ENCODE measurements at places on chromosomes 6 and 20.

GRCh38 chr20:51456511-51457509 lies 85.7 kb downstream of the NFATC2 start:
- DNase-seq: no peak

GRCh38 chr6:28683945-28684538 lies 158.4 kb downstream of the GPX5 start:
- DNase-seq: peak; percentile 7

GRCh38 chr6:53426667-53427270 lies 78.0 kb upstream of the ELOVL5 start:
- no peak for DNase-seq

DNA sequence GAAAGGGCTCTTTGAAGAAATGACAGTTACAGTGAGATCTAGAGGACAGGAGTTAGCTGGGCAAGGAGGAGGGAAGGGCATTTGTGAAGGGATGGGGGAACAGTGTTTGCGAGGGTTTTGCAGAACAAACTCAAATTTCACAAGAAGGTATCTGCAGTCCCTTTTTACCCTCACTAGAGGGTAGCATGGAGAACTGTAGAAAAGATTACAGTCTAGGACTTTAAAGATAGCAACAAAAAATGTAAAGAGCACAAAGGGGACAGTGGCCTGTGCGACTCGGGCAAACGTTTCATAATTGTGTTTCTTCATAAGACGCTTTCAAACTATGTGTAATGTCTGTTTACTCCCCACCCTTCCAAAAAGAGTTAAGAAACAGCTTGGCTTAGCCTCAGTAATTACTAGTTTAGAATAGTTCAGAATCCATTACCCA lies 21.2 kb upstream of the ASXL1 start:
- no peak for DNase-seq

DNA sequence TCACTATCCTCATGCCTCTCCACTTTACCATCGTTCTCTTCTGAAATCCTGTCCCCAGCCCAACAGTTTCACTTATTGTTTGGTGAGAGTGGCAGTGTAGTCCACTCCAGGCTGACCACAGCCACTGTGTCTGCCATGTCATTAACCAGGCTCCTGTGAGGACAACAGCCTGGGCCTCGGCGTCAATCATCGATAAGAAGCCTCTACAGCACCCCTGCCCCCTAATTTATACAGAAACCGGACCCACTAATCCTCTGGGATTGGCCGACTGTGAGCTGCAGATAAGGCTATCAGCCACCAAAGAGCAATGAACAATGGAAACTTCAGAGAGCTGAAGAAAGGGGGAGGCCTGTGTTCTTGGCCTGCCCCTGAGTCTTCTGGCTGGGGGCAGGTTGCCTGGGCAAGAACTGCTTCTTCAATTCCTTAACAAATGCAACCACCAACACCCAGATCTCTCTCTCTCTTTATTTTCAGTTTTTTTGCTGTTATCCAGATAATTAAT lies 3.4 kb downstream of the EGFL8 start:
- no peak for DNase-seq

DNA sequence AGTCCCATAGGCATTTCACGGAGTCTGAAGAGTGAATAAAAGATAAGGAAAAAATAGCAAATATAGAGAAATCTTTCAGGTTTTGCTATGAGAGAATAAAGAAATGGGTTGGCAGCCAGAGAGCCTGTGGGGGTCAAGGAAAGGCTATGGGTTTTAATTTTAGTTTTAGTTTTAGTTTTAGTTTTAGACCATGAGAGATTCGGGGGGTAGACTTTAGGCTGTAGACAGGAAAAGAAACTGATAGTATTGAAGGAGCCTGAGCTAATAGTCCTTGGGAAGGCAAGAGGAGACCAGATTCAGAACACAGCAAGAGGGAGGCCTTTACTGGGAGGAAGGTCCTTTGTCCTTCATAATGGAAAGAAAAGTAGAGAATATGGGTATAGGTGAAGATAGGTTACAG lies 19.3 kb downstream of the DOP1A start:
- DNase-seq: no peak

GRCh38 chr6:158631678-158632537 lies 12.6 kb downstream of the DYNLT1 start:
- no peak for DNase-seq

DNA sequence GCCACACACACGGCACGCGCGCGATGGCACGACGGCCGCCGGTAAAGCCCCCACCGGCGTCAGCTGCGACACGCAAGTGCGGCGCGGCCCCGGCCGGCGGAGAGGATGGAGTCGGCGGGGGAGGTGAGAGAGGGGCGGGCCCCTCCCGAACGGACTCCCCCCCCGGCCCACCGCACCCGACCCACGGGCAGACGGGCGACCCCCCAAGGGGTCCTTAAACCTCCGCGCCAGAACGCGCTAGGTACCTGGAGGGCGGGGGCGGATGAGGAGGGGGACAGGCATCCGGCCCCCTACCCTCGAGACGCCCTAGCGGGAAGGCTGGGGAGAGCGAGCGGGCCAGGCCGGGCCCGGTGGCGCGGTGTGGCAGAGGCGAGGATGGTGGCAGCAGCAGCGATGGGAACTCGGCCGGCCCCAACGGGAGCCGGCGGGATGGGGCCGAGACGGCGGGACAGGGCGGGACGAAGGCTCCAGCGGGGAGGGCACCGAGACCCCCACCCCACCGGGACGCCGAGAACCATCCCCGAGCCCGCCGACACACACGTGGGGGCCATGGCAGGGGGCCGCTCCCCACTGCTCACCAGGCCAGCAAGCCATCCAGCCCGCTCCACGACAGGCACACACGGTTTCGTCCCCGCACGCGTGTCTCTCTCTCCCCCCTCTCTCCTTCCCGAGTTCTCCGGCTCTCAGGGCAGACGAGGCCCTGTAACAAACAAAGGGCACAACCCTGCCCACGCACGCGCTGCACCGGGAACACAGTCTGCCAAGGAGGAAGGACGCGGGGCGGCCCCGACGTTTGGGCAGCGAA lies 1515.4 kb upstream of the DEFB115 start:
- no peak for DNase-seq

DNA sequence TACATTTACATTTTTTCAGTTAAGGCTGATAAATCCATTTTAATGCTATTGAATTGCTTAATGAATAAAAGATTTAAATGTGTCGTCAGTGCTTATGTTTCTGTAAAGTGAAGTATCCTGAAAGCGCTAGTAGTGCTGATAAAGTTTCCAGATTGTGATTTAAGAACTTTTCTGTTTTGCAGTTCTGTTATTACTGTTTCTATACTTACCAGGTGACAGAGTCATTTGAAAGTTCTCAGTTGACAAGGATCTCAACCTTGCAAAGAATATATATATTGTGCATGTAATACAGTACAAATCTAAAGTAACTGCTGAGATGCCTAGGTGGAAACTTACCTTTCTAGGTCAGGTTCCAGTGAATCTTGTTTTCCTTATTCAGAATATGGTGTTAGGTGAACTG lies 201.8 kb downstream of the ARID1B start:
- no peak for DNase-seq

DNA sequence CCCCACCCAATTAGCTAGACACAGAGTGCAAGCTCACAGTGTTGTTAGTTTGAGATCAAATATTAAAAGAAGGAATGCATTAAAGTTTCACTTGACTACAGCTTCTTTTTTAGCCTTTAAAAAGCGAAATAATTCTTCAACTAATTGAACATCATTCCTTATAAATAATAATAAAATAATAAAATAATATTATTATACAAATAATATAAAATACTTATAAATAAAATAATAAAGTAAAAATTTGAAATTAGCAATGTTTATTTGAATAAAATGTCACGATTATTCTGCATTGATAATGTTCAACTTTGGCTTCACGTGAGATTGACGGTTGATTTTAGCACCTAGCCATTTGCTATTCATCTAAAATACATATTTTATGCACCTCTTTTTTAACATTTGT lies 819.3 kb downstream of the FRK start:
- DNase-seq: no peak

- DNase-seq: no peak
These were observed 26.2 kb downstream of the HDAC2 start for GRCh38 chr6:113944701-113945100.

- no peak for DNase-seq
These were observed 206.9 kb downstream of the TFAP2C start for GRCh38 chr20:56835829-56836550.

DNA sequence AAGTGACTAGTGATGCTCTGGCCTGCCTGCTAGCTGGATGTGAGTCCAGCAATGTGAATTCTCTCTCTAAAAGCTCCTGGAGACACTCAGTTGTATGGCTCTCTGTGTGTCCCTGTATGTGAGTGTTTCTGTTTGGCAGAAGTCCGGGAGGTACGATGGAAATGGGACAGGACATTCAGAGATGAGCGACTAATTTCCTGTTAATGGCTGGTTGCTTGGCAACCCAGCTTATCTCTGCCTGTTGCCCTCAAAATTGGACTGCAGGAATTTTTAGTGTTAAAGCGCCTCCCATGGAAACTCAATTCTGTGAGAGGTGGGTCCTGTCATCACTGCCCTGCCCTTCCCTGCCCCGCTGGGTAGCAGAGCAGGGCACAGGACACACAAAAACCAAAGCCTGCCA lies 136.8 kb upstream of the LRFN2 start:
- no peak for DNase-seq

DNA sequence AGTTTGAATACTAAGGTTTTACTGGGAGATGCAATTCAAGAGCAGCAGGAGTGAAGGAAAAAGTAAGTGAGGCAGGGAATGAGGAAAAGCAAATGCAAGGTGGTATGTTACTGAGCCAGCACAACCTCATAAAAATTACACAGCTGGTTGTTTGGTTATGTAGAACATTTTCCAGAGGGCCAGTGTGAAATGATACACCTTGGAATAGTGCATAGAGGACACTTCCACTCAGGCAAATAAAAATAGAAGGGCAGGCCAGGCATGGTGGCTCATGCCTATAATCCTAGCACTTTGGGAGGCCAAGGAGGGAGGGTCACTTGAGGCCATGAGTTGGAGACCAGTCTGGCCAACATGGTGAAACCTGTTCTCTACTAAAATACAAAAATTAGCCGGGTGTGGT lies 43.4 kb upstream of the POPDC3 start:
- no peak for DNase-seq

DNA sequence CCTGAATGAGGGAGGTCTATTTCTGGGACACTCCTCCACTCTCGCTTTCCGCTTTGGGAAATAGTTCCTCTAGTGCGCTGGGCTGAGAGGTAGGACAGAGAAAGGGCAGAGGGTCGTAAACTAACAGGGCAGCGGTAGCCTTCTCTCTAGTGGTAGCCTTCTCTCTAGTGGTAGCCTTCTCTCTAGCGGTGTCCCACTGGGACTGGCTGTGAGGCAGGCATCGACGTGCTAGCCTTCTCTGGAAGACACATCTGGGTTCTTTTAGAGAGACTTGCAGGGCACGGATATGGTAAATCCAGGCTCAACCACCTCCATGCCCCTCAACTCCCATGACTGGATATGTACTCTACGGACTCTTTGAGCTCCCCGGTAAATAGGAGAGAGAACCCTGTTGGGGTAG lies 74.7 kb upstream of the SLC22A16 start:
- no peak for DNase-seq

GRCh38 chr20:53980031-53980465 lies 90.3 kb downstream of the BCAS1 start:
- DNase-seq: no peak

GRCh38 chr6:19159089-19159488 lies 678.1 kb upstream of the ID4 start:
- no peak for DNase-seq

DNA sequence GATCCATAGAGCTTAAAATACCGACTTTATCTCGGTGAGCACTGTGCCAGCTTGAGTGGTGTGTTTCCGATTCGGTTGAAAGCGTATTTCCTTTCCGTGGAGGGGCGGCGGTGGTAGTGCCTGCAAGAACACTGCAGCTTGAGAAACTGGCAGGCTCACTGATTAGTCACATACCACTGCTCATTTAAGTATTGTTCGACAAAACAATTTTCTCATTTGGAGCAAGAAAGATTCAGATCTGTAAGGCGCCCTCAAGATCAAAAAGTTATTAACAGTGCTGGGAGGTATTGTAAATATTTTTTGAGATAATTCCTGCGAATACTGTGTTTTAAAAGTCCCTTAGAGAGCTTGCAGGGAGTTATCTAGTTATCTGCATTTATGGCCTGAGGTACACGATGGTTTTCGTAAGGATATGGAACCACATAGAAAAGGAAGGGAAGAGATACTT lies 1.3 kb downstream of the MAPK14 start:
- DNase-seq: peak; percentile 81

DNA sequence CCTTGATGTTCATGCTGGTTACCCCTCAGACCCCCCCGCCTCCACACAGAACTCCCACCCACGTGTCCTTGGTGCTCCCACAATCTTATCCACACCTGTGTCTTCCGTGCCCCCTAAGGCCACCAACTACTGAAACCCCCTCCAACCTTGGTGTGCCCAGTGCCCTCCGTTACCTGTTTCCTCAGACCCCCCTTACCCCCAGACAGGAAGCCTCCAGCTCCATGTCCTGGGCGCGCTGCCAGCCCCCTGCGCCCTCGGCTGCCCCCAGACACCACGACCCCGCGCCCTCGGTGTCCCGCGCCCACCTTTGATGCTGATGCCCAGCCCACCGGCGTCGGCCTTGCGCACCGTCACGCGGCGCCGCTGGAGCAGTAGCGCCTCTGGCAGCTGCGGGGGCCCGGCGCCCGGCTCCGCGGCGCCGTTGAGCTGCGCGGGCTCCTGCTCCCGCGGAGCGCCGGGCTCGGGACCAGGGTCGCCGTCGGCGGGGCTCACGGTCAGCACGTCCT lies 504 bp downstream of the SNTA1 start:
- DNase-seq: peak; percentile 30

DNA sequence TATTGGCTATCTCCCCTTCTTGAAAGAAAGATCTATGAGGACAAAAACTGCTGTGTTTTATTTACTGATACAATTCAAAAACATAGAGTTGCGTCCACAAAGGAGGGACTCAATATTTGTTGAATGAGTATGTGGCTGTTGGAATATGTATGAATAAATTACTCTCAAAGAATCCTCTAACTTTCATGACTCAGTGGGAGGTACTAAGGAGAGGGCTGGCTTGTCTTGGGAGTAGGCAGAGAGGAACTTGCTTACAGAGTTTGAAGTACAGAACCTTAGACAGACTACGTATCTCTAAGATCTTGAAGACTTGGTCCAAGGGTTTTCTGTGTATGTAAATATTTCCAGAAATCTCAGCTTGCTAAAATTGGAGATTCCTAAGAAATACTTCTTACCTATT lies 504.0 kb upstream of the PTCHD4 start:
- no peak for DNase-seq

GRCh38 chr6:118656847-118657451 lies 5.6 kb upstream of the CEP85L start:
- DNase-seq: peak; percentile 51

DNA sequence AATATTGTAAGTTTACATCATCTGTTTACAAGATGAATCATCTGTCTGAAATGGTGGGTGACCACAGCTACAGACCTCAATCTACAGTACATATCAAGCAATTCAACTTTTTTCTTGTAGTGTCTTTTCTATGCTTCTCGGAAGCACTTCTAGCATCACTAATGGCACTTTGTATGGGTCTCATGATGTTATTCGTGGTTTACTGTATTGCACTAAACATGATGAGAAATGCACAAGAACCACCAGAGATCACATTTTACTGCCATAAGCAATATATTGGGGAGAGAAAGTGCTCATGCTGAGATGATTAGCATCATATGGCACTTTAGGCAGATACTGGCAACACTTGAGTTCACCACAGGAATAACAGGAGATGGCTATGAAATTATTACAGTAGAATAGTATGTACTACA lies 15.4 kb upstream of the BTBD3 start:
- no peak for DNase-seq
